CD4-positive, alpha-beta T cell (primary cell): ENCODE measurements at places on chromosomes 3 and 15.
A peak's percentile ranks its signal among the peaks of the same experiment; 100 is the strongest.

GRCh38 chr3:39750712-39751111 is 58.7 kb upstream of the MYRIP start:
- DNase-seq: no peak
- no peak overlapping the region for H3K4me3 ChIP-seq
- H3K27ac ChIP-seq: no peak overlapping the region

GRCh38 chr3:156670652-156671051 is 3.7 kb upstream of the TIPARP start:
- no peak overlapping the region for H3K4me3 ChIP-seq
- no peak overlapping the region for H3K27ac ChIP-seq
- H3K27me3 ChIP-seq: no peaks in the 10 kb centered on the region
- H3K4me1 ChIP-seq: peaks cover 12% of the 10 kb centered on the region

DNA sequence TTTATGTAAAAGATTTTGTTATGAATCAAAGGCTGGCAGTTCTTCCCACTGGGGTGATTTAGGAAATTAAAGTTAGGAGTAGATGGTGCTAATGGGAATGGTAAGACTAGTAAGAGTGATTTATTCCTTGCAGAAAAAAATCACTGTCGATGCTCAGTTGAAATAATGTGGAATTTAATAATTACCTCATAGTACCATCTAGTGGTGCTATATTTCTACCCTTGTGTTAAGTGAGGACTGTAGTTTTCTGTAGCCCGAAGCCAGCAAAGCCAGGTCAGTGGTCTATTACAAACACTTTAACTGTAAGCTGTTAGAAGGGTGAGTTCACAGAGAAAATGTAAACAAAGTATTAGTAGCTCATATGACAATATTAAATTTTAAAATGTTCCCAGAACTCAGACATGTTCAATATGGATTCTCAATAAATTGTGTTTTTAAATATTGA is 39.5 kb upstream of the GOLGA8J start:
- peaks cover under 1% of the 10 kb centered on the region for H3K27me3 ChIP-seq
- no peaks in the 10 kb centered on the region for H3K36me3 ChIP-seq
- no peak overlapping the region for H3K4me3 ChIP-seq
- no peak for DNase-seq
- no peaks in the 10 kb centered on the region for H3K4me1 ChIP-seq

- peak; percentile 83 for DNase-seq
- peaks cover 19% of the 10 kb centered on the region for H3K4me1 ChIP-seq
- H3K4me3 ChIP-seq: peak within 1 kb of the TSS; percentile 55
- no peak within 1 kb of the TSS for H3K27ac ChIP-seq
- no peaks in the 10 kb centered on the region for H3K36me3 ChIP-seq
These were observed at the start of gene UACA for GRCh38 chr15:70763120-70763949. UACA (minus strand) TSS chr15:70763558; CDS start chr15:70763407, 151 bp downstream.
